ENCODE measurements at places on chromosomes 3 and 15. TPM values are rescaled to one million over a fixed set of nuclear protein-coding genes. Genes with fewer than 3 reads are reported as not detected.

The TERC gene
- 254 TPM for total RNA-seq

The CCDC39 gene
- 0.17 TPM for total RNA-seq

The ICE2 gene
- 36.2 TPM for total RNA-seq

The SAMD7 gene
- total RNA-seq, result not detected

The TTC21A gene
- 6.1 TPM for total RNA-seq

The LRTM1 gene
- not detected for total RNA-seq
